ENCODE measurements at places on chromosomes 7 and 10.
A peak's percentile ranks its signal among the peaks of the same experiment; 100 is the strongest.

DNA sequence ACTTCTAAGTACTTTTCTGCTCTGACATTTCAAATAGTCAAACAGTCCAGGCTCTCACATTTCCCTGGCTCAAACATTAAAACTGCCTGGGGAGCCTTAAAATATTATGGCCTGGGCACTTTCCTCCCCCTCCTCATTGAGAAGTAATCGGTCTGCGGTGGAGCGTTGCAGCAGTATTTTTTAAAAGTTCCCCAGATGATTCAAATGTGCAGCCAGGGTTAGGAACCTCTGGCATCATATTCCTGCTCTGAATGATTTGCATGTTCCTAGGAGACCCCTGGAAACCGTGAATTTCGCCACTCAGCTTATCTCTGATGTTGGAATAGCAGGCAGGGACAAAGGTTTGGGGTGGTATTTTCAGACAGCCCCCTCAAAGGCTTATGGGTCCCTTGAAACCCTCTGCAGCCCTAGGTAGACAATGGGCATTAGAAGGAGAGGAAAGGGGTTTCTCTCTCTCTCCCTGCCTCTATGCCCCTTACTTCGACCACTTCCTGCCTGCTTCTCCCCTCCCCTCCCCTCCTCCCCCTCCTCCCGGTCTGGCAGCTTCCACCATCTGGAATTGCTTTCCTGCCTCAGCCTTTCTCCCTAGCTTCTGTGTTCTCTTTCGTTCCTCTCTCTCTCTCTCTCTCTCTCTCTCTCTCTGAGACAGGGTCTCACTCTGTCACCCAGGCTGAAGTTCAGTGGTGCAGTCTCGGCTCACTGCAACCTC, 622.2 kb downstream of the GALNT17 start:
- no peak for DNase-seq

- no peak for DNase-seq
These were observed 68.5 kb downstream of the LRRN3 start for GRCh38 chr7:111159426-111159825.

DNA sequence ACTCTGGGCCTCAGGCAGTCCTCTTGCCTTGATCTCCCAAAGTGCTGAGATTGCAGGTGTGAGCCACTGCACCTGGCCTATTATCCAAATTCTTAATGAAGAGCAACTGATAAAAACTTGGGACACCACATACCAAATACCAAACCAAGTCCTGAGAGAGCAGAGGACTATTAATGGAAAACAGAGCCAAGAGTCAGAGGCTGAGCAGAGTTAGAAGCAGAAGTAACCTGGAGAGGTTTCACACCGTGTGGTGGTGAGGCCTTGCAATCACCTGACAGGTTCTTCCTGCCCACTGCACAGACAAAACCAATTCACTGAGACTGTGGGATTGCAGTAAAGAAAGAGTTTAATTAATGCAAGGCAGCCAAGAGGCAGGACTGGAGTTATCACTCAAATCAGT, 16.0 kb downstream of the SSMEM1 start:
- DNase-seq = no peak

DNA sequence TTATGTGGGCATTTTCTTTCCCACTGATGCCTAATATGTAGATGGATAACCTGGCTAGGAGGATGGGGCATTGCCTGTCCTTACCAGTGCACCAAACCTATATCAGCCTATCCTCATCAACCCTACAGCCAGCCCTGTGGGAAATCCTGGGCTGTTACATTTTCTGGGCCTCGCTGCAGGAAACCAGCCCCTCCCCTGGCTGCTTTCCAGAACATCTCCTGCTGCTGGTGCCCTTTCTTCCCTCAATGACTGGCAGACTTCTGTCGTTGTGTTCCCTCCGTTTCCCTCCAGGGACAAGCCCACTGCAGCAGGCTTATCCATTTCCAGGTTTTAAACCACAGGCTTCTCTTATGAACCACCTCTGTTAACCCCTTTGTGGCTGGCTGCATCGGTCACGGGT, 486.1 kb upstream of the COBL start:
- no peak for DNase-seq

GRCh38 chr10:3082290-3082689, 14.9 kb downstream of the PFKP start:
- no peak for DNase-seq

DNA sequence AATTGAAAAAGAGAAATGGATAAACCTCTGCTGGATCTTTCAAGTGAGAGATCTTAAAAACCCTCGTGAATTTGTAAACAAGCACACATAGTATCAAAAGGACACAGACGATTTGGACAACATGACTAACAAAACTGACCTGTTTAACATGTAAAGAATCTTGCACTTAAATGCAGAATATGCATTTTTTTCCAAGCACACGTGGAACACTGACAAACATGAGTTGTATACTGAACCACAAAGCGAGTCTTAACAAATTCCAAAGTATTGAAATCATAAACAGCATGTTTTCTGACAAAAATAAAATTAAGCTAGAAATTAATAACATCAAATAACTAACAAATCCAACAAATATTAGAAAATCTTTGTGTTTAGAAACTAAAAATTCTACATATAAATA, 65.0 kb upstream of the ZNF746 start:
- no peak for DNase-seq

- peak; percentile 51 for DNase-seq
These were observed 1.6 kb downstream of the TCF7L2 start for GRCh38 chr10:112951359-112952281.

- DNase-seq = no peak
These were observed 62.7 kb upstream of the STRIP2 start for GRCh38 chr7:129371487-129371886.

GRCh38 chr10:24843256-24843655, 109.2 kb downstream of the PRTFDC1 start:
- no peak for DNase-seq

GRCh38 chr7:47758546-47758945, 176.6 kb upstream of the TNS3 start:
- no peak for DNase-seq

DNA sequence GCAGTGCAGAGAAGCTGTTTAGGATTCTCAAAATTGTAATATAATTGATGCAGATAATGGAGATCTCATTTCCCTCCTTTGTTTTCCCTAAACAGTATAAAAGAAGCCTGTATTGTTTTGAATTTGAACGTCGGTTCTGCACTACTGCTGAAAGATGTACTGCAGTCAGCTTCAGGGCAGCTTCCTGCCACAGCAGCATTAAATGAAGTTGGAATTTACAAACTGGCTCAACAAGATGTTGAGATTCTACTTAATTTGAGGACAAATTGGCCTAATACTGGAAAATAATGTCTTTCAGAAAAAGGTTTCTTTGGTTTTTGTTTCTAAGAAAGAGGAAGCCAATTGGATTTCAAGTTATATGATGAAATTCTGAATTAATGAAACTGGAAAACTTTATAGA, 14.3 kb downstream of the EFCAB10 start:
- no peak for DNase-seq

- no peak for DNase-seq
These were observed 81.6 kb downstream of the EBF3 start for GRCh38 chr10:129882291-129883010.

- peak; percentile 75 for DNase-seq
These were observed 84.2 kb upstream of the MKI67 start for GRCh38 chr10:128210215-128211063.

DNA sequence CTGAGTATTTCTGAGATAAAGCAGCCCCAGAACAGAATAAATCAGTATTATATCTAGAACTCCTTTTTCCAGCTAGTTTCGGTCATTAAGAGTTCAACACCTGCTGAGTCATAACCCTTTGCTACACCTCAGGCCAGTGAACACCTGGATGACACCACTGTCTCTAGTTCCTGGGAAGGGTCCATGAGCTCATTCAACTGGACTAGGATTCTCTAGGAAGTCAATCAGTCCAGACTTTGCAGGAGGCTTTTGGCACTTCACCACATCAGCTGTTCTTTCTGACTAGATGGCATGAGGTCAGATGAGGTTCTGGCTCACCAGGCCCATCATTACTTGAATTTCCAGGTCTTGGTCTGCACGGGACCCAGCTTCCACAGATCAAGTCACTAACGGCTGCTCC, 11.7 kb downstream of the SLC39A12 start:
- no peak for DNase-seq

Data from activated CD8-positive, alpha-beta memory T cell treated with anti-CD3 and anti-CD28 coated beads, Interleukin-2, amount 50 U/mL, for 4 hours (primary cell).